ENCODE measurements at places on chromosomes 2 and 18.

DNA sequence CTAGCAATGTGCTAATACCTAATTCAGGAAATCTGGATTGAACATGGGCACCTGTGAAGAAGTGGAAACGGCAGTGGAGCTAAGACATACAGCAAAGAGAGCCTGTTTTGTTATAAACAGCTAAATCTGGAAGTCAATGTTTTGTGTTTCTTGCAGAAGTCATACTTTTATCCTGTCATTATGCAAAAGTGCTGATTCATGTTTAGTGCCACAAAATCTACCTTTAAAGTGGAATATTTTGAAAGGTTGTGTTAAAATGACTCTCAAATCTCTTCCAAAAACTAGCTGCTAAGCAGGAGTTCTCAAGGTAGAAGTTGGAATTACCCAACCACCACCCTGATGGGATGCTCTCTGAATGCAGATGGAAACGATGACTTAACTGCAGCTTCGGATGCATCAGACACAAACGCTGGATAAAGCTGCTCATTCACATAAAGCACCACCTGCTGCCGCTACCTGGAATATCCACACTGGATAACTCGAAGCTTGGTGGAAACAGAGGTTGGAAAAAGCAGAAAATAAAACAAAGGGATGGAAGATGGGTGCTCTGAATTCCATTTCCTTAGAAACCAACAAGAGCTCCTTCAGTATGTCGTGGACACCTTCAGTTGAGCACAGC is 132.6 kb upstream of the ZNF236 start:
- DNase-seq = no peak

DNA sequence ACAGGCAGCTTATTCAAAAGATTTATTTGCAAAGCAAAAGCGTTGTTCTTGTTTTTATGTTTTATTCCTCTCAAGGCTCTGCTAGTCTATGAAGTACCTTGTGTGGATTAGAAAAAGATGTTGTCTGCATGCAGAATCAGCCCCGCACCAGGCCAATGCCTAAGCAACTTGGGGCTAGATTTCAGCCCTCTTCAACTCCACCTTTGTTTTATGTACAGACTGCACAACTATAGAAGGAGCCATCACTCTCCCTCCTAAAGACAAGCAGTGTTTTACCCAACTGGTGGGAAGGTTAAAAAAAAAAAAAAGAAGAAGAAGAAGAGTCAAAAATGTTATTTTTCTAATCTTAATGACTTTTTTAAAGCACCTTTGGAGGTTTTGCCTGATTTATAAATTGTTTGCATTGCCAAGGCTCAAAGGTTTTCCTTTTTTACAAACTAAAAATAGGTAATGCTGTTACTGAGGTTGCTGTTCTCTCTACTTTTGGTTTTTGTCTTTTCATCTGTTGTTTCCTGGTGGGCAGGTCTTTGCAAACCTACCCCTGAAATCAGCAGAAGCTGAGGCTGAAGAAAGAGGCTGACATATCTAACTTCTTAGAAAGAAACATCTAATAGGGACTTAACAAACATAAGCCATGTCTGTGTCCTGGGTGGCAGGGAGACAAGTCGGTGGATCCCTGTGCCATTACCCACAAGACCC is 164.0 kb downstream of the SLC39A10 start:
- DNase-seq = no peak

GRCh38 chr2:190080527-190081049 is 18.1 kb upstream of the MSTN start:
- no peak for DNase-seq

DNA sequence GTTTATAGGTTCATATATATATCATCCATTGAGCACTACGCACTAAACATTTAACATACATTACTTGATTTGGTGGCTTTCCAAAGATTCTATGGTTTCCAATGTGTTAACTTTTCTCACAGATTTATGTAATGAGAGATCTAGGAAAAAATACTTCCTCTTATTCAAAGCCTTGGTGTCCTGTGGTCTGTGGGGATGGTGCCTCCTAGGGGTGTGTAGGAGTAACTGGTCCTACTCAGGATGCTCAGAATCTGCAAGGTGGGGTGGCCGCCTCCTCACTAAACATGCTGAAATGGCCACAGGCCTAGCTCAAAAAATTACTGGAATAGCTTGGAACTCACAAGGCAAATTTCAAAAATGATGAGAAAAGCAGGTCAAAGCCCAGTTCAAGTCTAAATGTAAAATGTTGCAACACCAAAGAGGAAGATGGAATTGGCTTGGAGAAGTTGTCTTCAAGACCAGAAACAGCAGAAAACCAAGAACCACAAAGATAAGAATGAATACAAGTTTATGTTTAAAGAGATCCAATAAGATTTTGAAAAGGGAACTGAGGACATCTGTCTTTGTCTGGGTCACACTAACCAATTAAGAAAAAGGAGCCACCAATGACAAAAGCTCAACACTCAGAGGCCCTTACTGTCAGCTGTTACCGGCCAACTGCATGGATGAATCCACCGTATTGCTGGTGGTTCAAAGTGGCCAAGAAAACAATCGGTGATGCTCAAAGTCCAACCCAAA is 11.5 kb downstream of the GPR55 start:
- DNase-seq = no peak

DNA sequence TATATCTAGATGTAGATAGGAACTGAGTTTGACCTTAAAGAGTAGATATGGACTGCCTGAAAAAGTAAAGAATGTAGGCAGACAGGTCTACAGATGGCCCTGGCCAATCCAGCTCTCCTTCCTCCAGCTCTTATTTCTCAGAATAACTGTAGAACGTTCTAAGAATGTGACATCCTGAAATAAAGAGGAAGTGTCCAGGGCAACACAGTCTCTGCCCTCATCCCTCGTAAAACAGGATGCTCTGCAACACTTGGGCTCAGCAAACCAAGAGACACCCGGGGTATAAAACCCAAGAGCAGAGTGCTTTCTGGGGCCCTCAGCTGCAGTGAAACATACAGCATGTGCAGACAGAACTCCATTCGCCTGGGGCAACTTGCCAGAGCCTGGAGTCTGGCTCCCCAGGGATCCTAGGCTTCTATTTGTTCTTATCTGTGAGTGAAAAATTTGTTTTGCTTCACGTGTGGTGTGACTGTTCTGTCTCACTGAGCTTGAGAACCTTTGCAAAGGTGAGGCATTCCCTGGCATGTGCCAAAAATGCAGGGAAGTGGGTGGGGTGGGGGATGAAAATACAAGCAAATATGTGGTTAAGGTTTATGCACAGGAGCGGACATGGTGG is 401.0 kb downstream of the SETBP1 start:
- no peak for DNase-seq

Measured in activated CD4-positive, alpha-beta T cell treated with anti-CD3 and anti-CD28 coated beads for 24 hours (primary cell).